ENCODE measurements at places on chromosomes 11 and 22. TPM values are rescaled to one million over a fixed set of nuclear protein-coding genes. Genes with fewer than 3 reads are reported as not detected.

MPZL2 gene
- 18.1 TPM for total RNA-seq

F2 gene
- 0.14 TPM for total RNA-seq

DEFB131B gene
- total RNA-seq, result not detected

DNA sequence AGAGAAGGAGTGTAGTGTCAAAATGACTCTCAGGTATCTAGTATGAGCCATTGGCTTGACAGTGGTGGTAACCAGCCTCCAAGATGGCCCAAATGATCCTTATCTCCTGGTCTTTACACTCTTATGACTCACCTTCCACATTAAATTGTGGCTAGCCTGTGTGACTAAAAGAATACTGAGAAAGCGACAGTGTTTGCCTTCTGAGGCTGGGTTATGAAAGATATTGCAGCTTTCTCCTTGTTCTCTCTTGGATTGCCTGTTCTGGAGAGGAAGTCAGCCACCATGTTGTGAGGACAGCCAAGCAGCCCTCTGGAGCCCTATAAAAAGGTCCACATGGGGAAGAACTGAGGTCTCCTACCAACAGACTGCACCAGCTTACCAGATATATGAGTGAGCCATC, 15.8 kb downstream of the C11orf71 start:
- no peak overlapping the region for H3K27ac ChIP-seq
- H3K4me1 ChIP-seq, result peaks cover 3% of the 10 kb centered on the region
- H3K27me3 ChIP-seq, result no peaks in the 10 kb centered on the region
- no peak for DNase-seq

DNA sequence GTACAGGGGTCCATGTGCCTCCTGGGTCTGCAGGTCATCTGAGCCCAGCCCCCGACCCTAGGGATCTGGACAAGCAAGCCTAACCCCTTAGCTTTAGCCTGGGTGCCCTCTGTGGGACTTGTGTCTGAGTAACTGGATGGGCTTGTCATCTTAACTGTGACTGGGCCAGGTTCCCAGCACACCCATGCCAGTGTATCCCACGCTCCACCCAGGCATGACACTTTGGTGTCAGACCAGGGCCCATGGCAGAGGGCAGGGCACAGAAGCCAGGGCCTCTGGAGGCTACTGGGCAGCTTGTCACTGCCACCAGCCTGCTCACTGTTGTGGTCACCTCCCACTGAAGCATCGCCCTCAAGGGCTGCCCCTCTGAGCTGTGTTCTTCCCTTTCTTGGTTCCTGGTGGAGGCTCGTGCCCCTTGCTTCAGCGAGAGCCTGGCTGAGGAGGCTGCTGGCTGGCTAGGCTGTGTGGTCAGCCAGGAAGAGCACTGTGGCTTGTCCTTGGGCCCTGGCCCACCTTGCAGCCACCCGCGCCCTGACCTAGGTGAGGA, 80.8 kb downstream of the ST3GAL4 start:
- H3K4me3 ChIP-seq, result no peak overlapping the region
- peaks cover 9% of the 10 kb centered on the region for H3K4me1 ChIP-seq
- H3K36me3 ChIP-seq, result no peaks in the 10 kb centered on the region
- no peaks in the 10 kb centered on the region for H3K27me3 ChIP-seq
- H3K27ac ChIP-seq, result no peak overlapping the region

- H3K27ac ChIP-seq, result no peak overlapping the region
- no peak for DNase-seq
- no peaks in the 10 kb centered on the region for H3K27me3 ChIP-seq
Observed at GRCh38 chr22:22927888-22928665, 40.5 kb downstream of the IGLL5 start.
